AG04449 (cell line): ENCODE measurements at places on chromosomes 1 and 21.
A peak's percentile ranks its signal among the peaks of the same experiment; 100 is the strongest.

DNA sequence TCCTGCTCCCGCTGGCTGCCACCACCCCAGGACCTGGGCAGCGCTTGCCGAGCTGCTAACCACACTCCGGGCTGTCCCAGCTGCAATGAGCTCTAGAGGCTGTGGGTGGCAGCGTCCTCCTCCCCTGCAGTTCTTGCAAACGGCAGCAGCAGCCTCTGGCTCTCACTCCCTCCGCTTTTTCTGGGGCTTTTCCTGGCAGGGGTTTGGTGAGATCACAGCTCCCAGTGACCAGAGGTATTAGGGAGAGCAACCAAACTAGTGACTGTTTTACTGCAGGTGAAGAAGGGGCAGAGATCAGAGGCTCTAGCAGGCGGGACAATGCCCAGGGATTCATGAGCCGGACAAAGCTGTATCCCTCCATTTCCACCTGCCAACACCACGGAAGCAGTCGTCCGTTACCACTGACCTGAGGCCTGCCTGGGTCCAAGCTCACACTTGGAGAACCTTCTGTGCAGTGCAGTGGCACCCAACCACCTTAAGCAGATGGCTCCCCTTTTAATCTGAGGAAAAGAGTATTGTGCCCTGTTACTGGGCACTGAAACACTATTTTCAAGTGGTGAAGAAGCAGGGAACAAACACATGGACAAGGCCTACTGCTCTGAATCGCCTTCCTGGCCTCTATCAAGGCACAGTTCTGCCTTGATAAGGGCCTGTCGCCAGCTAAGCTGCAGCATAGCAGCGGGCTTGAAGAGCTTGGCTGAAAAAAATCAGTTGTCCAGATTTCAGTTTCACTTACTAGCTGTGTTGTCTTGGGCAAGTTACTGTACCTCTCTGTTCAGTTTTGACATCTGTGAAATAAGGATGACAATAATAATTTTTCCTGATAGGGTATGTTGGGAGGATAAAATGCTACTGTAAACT, at the start of gene F5:
Gene F5 (minus strand): TSS at position 87 of the 861 bp plus-strand sequence. CDS start 95 bp downstream, outside the sequence.
- DNase-seq = no peak

GRCh38 chr1:248696261-248696660, 6.3 kb downstream of the OR14I1 start:
- DNase-seq = no peak

DNA sequence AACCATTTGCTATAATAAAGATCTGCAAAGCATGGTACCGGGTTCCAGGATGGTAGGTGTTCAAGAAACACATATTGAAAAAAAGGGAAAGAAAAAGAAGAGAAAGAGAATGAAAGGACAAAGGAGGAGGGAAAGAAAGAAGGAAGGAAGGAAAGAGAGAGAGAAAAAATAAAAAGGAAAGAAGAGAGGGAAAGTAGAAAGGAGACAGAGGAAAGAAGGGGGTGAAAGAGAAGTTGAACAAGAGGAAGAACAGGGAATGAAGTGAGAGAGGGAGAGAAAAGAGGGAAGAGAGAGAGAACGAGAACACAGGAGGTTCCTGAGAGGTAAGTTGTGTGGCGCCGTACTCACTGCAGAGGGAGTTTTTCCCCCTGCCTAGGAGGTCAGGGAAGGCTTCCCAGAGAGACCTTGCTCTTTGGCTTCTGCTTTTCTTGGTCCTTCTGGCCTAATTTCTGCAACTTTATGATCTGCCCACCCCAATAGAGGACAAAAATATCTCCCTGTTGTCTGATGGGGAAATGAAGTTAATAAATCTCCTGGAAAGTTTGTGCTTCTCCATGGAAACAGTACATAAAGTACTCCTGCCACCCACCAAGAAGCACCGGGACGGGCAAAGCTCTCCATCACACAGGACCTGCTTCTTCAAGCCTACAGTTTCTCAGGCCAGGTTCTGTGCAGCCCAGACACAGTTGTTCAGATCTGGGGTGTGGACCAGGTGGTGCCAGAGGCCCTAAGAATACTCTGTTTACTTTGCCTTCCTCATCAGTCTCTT, 124.8 kb downstream of the ROR1 start:
- no peak for DNase-seq

DNA sequence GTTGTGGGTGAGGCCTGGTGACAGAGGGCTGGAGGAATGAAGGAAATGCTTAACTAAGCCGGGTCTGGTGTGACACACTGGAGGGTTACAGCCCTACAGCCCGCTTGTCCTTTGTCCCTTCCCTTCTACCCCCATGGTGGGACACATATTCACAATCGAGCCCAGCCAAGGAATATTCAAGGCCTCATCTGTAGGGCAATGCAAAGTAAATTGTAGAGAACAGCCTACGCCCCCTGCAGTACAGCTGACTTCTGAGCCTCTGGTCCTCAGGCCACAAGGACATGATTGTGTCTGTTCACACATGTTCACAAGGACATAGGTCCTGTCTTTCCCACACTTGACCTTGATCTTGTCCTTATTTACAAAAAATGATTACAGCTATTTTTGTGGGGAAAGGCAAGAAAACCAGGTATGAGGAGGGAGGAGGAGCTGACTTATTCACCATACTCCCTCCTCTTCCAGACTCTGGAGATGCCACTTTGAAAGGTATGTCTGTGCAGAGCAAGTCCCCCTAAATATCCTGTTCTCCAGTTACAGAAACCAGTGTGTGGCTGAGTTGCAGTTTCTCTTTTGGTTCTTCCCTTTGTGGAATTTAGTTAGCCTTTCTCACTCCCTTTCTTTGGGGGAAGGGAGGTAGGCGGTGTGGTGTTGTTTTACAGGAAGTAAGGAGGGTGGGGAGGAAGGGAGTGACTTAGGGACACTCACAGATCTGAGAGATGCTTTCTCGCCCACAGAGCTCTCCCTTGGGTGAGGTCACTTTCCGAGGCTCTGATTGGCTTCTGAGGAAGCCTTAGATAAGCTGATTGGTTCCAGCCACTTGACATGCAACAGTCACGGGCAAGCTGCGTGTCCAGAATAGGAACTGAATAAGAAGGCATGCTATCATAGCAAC, 14.6 kb downstream of the POLR3GL start:
- DNase-seq = peak; percentile 100

- DNase-seq = no peak
These were observed 48.0 kb downstream of the LYST start for GRCh38 chr1:235818632-235819136.

DNA sequence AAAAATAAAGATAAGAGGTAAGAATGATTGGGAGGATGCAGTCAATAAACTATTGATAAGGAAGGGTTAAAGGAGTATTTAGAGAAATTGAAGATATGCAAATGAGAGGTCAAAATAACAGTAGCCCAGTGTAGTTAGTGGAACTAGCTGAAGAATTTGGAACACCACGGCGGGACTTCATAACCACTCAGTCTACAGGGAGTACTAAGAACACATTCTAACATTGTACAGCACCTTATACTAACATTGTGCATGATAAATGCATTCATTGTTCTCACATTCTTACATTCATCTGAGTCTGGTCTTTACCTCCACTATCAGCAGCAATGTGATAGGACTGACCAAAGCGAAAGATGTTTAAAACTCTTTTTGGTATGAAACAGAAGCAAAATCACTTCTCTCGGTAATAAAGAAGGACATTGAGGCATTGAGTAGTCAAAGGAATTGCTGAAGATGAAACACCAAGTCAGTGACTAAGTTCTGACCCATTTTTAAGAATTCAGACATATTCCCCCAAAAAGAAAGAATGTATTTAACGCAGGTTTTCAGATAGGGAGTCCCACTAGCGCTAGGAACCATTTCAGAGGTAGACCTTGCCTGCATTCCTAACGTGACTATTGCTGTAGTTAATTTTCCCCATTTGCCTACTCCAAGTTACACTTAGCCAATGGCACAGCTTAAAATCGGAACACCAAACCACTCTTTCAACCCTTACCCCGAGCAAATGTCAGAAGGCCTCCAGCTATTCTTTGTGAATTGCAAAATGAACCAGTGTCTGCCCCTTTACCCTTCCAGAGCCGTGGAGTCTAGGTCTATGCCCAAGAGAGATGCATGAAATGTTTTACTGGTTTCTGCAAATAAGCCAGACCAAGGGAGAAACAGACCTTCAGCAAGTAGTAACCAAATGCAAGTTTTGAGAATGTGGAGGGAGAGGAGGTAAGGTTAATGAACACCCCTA, 108.8 kb upstream of the IRF2BP2 start:
- DNase-seq = no peak

GRCh38 chr1:17236779-17237560, 11.9 kb upstream of the PADI3 start:
- peak; percentile 19 for DNase-seq

GRCh38 chr1:212977781-212978645, 27.7 kb downstream of the VASH2 start:
- no peak for DNase-seq

- DNase-seq = no peak
These were observed 483 bp downstream of the UBQLN4 start for GRCh38 chr1:156052862-156053767.

DNA sequence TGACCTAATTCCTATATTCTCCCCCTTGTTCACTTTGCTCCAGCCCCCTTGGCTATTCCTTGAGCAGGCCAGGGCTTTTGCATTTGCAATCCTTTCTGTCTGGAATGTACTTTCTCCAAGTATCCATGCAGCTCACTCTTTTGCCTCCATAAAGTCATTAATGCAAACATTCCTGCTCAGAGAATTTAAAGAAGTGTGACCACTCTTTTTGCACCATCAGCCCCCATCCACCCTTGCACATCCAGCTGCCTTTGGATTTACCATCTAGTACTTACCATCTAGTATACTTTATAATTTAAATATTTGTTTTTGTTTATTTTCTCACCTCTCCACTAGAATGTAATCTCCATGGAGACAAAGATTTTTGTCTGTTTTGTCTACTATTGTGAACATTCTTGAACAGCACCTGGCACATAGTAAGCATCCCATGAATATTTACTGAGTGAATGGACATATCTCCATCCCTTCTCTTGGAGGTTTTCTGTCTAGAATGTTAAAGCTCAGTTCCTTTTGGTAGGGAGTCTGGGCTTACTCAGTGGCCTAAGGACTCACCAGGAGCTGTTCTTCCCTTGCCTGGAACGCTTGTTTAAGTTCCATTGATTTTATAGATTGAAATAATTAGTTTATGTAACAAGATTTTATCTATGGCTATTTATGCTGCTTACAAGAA, 22.6 kb downstream of the SLAMF6 start:
- DNase-seq = no peak

GRCh38 chr1:231415018-231415583, 7.0 kb downstream of the EGLN1 start:
- DNase-seq = no peak

- no peak for DNase-seq
These were observed 64.2 kb downstream of the PIK3CD start for GRCh38 chr1:9715536-9716226.

DNA sequence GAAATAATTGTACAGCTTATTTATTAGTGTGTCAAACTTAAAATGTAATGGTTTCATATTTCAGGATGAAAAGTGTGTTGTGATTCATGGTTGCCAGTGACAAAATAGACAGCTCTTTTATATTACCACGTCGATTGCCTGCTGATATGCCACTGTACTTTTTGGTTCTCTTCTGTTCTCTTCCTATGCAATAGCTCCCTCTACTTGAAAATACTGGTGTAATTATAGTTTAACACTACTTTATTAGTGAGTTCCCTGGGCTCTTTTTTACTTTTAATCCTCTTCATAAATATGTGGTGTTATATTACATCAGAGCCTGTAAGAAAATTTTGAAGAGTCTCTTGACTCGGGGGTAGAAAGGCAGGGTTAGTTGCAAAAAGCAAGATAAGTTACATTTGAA, 111.3 kb downstream of the PATJ start:
- no peak for DNase-seq

- no peak for DNase-seq
These were observed 81.4 kb upstream of the SERTAD4 start for GRCh38 chr1:210151052-210151672.

- no peak for DNase-seq
These were observed 8.5 kb upstream of the DMBX1 start for GRCh38 chr1:46480959-46481646.

- DNase-seq = no peak
These were observed 25.3 kb upstream of the SHCBP1L start for GRCh38 chr1:182978151-182978853.

DNA sequence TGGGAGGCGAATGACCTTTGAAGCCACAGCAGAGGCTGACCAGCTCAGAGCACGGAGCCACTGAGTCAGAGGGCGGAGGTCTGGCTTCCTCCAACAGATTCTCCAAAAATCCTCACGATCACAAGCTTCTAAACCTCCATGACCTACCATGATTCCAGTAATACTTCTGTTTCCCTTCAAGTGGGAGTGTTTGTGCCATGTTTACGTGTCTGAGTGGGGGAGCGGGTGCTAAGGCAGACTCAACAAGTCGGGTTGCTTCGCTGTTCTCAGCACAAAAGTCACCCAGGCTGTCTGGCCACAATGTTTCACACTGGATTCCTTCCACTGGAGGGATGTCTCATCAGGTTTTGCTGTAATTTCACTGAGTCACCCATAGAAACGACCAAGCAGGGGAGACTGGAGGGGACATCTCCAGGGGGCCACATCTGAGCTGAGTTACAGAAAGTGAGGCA, 86.2 kb downstream of the SLC66A1 start:
- peak; percentile 96 for DNase-seq

DNA sequence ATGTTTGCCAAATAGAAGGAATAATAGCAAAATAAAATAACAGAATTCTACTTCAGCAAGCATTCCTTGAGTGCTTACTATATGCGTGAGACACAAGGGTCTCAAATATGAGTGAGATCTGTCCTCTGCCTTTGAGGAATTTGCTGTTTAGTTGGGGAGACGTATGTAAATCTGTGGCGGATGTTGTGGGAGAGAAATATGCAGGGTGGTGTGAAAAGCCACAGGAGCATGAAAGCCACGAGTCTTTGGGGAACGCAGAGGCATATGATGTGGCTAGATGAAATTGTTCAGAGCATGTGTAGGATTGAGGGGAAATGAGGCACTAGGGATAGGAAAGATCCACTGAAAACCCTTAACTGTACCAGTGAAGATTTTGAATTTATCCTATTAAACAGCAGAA, 244.4 kb downstream of the PBX1 start:
- peak; percentile 56 for DNase-seq

DNA sequence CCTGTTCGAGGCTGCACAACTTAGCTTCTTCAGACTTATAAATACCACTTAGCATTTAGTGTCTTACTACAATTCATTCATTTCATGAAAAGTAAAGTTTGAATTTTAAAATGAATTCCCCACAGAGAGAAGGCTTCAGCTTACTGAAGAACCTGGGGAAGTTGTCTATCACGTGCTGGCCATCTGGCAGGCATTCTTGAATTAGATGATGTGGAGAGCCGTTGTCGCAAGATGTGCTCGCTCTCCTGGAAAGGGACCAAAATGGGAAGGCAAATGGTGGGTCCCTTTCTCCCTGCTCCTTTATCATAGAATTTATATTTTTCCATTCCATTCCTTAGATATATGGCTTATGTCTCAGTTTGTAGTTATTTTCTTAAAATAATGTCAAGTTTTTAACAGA, 90.5 kb downstream of the CD247 start:
- no peak for DNase-seq

DNA sequence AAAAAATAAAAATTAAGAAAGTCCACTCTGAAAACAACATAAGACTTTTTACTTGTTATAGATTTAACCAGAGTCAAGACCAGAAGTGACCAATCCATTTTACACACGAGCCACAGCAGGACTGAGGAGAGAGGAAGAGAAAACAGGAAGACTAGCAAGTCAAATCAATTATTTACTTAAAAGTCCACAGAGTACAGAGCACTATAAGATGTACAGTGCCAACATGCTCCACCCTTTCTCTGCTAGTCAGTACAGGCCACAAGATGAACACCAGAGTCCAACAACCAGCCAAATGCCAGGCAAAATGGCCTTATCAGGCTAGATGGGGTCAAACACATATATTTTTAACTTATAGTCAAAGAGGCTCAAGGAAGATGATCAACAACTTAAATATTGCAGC, 19.5 kb downstream of the LUZP1 start:
- DNase-seq = no peak
